Progenitor cell of endocrine pancreas (in vitro differentiated cells): ENCODE measurements at places on chromosomes 7 and 10. TPM values are rescaled to one million over a fixed set of nuclear protein-coding genes. Genes with fewer than 3 reads are reported as not detected.

DNA sequence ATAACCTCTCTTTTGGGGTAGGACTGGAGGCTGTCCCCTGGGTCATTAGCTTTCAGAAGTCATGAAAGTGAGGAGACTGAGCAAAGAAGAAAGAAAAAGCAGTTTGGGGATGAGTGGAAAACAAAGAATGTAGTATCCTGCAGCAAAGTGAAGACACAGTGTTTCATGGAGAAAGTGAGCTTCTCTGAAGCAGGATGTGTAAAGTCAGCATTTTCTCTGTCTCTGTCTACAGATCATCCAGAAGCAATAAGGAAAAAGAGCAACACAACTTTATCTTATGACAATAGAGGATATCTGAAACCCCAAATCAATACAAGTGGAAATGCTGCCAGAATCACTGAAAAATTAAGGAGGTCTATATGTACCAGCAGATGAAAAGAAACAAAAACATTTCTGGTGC, 28.4 kb upstream of the ZNF248 start:
- no peak for DNase-seq

DNA sequence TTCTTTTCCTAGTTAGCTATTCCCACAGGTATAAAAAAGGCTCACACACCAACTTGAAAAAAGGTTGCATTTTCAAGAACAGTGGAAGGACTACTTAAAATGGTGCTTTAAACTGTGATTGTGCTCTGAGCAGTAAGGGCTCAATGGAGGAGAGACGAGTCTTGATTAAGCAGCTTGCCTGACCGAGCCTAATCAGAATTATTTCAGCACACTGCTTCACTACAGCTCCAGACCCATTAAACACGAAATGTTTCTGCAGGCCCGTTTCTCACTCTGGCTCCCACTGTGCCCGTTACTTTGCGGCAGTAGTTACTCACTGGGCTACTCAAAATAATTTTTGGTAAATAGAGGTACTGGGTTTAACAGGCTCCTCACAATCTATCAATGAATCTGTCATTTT, 126.0 kb downstream of the NRCAM start:
- DNase-seq, result no peak

Gene C7orf33
- total RNA-seq, result not detected in 2 replicates

- no peak for DNase-seq
Observed at GRCh38 chr7:40717242-40717641, 582.4 kb downstream of the SUGCT start.

DNA sequence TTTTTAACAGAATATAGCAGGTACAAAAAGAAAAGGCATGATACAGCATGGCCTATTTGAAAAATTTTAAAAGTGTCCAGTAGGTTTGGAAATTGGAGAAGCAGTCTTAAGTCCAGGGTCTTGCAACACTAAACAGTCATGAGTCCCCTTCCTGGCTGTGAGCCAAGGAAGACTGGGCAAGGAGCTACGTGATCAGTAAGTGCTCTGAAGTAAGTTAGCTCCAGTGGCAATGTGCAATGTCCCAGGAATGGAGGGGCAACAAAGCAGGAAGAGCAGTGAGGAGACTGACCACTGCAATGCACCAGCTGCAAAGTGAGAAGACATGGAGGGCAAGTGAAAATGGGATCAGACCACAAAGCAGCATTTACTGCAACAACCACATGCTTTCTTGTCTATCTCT, 72.9 kb upstream of the GRID1 start:
- DNase-seq, result no peak

Gene LRRD1
- 0.31 and 0.34 TPM in 2 replicates for total RNA-seq

DNA sequence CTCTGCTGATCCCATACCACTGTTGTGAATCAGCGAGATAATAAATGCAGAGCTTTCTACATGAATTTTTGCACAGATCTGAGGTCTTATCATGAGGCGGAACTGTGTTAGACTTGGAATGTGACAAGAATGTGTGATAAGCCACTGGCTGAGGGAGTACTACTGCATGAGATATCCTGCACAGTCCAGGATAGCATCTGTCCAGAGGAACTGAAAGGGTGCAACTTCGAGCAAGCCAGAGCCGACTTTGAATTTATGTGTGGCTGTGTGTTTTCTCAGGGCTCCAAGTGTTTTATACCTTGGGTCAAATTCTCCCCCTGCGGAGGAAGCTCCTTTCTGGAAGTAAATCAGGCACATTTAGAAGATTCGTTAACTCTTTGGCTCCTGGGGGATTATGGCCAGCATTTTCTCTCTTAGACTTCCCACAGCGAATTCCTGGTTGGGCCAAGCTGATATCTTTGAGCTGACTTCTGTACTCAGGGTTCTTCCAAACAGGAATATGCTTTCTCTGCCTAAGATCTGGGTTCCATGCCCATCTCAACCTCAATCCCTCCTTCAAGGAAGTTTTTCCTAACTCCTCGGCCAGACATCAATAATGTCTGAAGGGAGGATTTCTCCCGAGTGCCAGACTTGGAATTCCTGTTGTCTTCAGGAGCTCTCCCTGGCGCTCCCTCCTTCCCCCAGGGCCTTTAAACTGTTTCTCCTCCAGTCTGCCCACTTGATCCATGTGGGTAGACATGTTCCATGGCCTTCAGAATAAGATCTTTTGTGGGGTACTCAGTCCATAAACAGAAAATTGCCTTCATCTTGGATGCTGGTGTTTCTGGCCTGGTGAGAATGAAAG, 2.5 kb upstream of the MEST start:
- DNase-seq, result no peak

DNA sequence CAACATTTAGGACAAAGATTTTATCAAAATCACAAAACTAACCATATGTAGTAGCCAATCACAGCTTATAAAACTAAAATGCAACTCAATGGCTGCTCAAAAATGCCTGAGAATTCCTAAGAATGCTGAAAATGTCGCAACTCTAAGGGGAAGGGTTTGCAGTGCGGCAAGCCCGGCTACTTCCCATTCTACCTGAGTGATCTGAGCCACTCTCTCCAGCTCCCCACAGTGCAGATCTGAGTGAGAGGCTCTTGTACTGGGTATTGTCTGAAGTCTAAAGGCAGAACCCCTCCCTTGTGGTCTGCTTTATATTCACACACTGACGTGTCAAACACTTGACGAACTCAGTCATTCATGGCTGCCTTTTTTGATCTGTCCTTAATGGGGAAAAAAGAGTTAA, 28.9 kb downstream of the RAB11FIP2 start:
- no peak for DNase-seq

Gene EBLN1
- total RNA-seq, result not detected in 2 replicates

- DNase-seq, result no peak
Observed at GRCh38 chr10:104028823-104029520, 56.7 kb downstream of the COL17A1 start.
